ENCODE measurements at places on chromosomes 5 and 9. TPM values are rescaled to one million over a fixed set of nuclear protein-coding genes. Genes with fewer than 3 reads are reported as not detected.

SV2C gene
- polyA plus RNA-seq: 0.21 TPM

TRAF1 gene
- 4.9 TPM for polyA plus RNA-seq

DROSHA gene
- 85.5 TPM for polyA plus RNA-seq

ERCC8 gene
- polyA plus RNA-seq: 24.5 TPM

GPR21 gene
- polyA plus RNA-seq: 0.25 TPM
